ENCODE measurements at places on chromosomes 11 and 22. TPM values are rescaled to one million over a fixed set of nuclear protein-coding genes. Genes with fewer than 3 reads are reported as not detected.

PHOX2A gene
- total RNA-seq: not detected

TTC28 gene
- total RNA-seq: 4.1 TPM

HEPHL1 gene
- total RNA-seq: 4.4 TPM

NCAM1 gene
- not detected for total RNA-seq

ZBTB16 gene
- total RNA-seq: not detected

TESMIN gene
- total RNA-seq: 30.2 TPM

TRIM49 gene
- total RNA-seq: not detected

OR5T1 gene
- not detected for total RNA-seq

PACS1 gene
- total RNA-seq: 28.7 TPM

KRTAP5-9 gene
- not detected for total RNA-seq

OR5B12 gene
- total RNA-seq: not detected

- no peak for DNase-seq
Measured at GRCh38 chr11:69546735-69547370, 65.4 kb downstream of the LINC01488 start.

DNA sequence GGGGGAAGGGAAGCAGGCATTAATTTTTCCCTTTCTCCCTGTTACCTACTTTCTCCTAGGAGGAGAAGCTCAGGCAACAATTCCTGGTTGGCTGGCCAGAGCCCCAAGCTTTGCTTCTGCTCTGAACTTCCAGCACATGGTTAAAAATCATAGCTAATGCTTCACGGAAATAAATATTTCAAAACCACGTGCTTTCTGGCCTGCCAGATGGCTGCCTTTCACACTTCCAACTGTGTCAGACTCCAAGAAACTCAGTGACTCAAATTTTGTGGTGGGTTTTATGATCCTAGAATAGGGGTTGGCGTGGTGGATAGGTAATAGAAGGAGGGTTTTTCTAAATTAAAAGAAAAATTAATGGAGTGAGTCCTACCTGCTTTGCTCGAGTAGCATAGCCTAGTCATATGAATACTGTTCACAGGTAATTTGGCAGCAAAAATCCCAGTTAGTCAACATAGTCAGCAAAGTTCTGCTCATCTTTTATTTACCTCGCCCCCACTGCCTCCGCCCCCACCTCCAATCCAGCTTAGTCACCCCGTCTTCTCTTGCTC, 58.6 kb downstream of the SC5D start:
- DNase-seq: no peak

DNA sequence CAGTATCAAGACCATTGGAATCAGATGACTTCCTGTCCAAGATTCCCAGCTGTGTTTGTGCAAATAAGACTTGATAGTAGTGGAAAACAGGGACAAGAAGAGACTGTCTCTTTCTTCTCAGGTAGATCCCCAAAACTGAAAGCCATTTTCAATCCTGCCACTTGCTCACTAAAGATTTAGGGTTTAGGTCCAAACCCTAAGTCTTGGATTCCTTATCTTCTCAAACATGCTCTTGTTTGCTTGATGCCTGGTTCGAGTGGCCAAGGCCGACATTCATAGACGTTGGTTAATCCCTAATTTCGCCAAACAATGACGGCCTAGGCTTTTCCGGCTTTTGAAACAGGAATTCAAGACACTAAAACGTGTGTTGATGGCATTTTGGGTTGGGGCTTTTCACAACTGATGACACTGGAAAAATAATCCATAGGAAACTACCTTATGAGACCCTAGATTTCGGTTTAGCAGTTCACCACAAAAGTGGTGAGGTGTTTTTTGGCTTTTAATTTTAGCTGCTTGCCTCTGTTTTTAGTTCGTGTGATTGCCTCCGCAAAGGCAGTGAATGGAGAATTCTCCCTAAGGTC, 1.0 kb upstream of the GTPBP1 start:
- no peak for DNase-seq

DNA sequence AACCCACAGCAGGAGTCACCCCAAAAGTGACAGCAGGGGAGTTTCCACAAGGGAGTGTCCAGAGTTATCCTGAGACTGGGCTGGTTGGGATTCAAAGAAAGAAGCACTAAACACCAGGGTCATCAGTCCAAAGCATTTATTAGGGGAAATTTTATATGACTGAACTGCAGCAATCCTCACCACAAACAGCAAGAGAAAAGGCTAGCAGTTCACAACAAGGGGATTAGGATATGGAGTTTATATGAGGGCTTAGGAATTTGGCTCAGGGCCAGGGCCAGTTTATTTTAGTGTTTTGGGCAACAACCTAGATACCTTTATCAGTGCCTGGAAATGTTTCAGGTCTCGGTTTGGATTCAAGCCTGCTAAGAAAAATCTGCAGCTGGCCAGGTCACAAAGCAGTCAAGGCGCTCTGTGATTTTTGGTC, 4.6 kb upstream of the TMEM126A start:
- DNase-seq: peak; percentile 46

- DNase-seq: no peak
Measured at GRCh38 chr11:68345776-68346461, 33.5 kb downstream of the LRP5 start.

- no peak for DNase-seq
Measured at GRCh38 chr11:66857927-66858185, 992 bp downstream of the LRFN4 start.

DNA sequence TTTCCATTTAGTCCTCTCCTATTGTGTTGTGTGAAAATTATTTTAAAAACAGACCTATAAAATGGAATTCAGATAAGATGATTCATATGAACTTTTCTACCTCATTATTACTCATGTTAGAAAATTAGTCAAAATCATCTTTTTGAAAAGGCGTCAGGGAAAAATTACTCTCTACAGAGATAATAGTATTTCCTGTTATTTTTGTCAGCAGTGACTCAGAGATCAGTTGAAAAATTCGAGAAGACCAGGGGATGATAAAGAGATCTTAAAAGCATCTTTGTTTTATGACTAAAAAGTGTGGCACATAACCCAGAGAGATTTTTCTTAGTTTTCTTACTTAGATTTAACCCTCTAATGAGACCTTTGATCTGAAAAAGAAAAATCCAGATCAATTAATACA, 157.9 kb upstream of the CARD18 start:
- DNase-seq: peak; percentile 57

DNA sequence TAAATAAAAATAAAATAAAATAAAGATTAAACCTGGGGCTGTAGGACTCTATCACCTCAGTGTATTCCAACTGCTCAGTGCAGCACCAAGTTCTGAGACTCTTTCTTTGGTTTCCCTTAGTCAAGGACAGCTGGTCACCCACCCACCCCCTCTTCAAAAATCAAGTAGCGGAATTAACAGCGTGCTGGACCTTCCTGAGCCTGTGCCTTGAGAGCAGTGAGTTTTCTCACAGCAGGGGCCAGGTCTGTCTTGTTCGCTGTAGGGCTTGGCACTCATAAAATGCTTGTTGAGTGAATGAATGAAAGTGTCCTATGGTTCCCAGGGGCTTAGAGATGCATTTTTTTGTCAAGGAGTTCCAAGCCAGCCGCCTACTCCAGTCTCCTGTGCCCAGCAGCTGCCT, 2.9 kb upstream of the ALX4 start:
- no peak for DNase-seq

DNA sequence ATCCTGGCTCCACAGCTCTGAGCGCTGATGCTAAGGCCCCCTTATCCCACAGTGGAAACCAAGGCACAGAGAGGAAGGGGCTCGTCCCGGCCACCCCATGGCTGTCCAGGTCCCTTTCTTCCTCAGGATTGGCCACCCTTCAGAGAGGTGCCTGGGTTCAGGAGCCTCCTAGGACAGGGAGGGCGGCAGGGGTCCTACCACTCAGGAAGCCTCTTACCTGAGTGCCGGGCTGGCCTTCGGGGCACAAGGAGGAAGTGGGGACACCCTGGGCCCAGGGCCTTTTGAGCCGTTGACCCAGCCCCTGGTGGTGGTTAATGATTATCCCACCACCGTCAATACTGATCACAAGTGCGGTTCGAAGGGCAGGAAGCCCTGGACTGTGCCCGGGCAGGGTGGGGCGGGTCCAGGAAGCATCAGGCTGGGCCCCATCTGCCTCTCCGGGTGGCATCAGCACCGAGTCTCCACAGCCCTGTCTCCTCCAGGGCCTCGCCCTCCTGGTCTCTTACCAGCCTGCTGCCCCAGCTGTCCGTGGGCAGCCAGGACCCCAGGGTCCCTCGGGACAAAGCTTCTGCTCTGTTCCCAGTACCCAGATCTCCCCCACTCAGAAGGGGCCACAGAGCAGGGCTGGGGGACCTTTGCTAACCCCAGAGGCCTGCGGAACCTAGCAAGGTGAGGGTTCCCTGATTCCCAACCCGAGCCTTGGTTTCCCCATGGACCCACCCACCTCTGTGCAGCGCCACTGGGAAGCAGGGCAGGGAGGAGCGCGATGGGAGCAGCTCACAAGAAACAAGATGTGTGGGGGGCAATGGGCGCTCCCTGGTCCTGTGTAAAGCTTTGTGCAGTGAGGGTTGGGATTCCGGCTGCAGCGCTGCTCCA, 15.0 kb upstream of the EHD1 start:
- no peak for DNase-seq

GRCh38 chr11:123072762-123073161, 10.8 kb upstream of the HSPA8 start:
- no peak for DNase-seq

DNA sequence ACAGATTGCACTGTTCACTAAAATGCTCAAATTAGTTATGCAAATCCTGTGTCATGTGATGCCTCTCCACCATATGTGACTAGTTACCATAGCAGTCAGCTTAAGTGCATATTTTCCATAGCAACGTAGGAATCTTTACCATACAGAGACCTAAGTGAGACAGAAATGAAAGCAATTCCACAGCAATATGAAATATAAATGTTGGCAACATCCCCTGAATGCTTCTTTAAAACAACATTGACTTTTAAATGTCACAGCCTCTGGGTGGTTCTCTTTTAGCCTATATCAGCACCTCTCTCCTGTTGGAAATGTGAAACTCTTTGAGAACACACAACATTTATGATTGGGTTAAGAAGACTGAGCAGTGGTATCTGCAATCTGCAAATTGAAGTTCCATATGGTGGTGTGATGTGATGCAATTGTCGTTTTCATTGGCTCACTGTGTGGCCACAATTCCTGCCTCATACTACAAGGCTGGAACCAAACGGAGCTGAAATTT, 814.6 kb downstream of the DLG2 start:
- no peak for DNase-seq

DNA sequence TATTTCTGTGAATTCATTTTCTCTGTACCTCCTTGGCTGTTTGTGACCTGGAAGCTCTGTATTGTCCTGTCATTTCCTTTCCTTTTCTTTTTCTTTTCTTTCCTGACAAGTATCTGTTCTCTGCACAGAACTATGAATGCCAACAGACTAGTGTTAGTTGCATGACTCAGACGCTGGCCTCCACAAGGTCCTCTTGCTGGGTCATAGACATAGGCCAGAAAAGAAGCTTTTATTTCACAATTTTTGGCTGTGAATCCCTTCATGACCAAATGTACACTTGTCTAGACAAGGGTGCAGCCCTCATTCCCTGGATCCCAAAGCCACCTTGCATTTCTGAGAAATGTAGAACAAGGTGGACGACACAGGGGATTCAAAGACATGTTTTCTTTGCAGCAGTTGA, 104.1 kb upstream of the MTNR1B start:
- DNase-seq: no peak

DNA sequence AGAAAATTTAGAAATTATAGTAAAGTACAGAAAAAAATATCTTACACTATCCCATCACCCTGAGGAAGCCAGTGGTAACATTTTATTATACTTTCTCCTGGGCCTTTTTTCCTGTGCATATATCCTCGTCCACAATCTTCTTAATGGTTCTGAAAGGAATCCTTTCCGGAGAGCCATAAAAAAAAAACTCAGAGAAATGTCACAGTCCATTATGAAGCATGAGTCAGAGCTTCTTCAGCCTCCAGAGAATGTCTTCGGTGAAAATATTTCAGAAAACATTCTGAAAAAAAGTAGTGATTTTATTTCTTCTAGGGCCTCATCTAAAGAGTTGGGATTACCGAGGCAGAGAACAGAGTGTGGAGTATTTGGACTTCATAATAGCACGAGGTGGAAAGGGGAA, 163.4 kb downstream of the INSC start:
- no peak for DNase-seq

DNA sequence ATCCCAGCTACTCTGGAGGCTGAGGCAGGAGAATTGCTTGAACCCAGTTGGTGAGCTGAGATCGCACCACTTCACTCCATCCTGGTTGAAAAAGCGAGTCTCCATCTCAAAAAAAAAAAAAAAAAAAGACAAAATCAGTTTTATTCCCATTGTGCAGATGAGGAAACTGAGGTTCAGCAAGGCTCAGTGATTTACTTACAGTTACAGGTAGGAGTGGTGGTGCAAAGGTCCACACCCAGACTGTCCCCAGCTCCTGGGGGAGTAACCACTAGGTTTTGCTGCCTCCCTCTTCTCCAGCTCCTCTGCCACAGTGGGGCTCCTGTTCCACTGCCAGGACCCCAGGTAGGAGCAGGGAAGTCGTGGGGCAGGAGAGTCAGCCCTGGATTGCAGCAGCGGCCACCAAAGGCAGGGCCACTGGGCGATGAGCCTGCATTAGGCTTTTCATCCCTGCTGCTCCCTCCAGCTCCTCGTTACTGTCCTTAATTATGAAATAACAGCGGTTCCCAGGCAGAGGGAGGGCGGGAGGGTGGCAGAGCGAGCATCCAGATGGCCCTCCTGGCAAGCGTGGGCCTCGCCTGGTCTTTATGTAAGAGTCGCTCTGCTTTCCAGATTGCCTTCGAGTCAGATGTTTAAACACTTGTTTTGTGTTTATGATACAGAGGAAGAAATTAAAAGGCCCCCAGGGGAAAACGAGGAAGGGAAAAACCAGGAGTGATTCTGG, 15.5 kb upstream of the RASD2 start:
- DNase-seq: no peak

DNA sequence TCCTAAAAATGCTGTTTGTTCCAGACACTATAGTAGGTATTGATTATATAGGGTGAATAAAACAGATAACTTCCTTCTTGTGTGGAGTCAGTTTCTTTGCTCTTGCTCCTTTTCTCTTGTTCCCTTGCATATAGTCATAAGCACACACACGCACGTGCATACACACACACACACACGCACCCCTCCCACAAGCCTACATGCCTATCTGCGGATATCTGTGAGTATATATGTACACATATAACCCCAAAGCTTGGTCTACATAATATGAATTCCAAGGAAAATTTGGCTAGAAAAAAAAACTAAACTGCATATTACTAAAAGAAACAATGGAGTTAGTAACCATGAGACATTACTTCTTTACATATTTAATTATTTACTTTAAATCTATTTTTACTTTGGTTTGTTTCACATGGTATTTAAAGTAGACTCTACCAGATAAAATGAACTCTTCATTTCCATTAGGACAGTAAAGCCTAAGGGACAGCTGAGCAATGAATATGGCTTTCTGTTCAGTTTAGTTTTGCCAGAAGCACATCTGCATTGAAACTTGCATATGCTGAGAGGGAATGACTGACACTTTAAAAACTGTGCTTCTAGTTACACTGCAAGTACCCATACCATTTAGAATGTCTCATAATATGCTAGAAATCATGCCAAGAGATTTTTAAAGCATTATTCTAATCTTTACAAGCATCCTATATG, 676.4 kb downstream of the DLG2 start:
- no peak for DNase-seq

GRCh38 chr11:19652623-19653375, 59.8 kb upstream of the NAV2 start:
- no peak for DNase-seq

All from PC-3 (cell line).